ENCODE measurements at places on chromosomes 3 and 15.

DNA sequence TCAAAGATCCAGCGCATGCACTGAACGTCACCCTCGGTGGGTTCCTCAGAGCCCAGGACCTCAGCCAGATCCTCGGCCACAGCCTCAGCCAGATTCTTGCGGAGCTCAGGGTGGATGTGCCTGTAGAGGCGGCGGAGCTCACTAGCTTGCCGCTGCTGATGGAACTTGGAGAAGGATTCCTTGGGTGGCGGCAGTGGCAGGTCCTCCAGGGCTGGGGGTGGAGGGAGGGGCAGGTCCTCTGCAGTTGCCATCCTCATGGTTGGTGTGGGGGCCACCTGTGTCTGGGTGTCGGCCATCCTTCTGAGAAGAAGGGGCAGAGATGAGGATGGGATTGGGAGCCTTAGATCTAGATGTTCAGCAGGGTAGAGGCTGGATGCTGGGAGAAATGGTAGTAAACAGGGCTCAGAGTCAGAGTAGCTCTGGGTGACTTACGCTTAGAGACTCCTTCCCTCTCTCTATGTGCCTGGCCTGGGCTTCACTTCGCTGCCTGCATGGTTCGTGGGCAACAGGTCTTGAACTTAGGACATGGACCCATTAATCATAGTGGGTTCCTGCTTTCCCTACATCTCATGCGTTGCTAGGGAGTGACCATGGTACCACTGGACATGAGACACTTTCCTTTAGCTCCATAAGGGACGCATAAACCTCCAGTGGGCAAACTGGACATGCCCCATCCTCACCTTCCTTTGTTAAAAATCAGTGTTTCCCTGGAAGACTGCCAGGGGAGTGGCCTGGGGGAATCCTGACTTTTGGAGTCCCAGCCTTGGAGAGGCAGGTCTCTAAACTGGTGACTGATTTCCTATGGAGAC lies 3.0 kb downstream of the XIRP1 start:
- no peak for DNase-seq

DNA sequence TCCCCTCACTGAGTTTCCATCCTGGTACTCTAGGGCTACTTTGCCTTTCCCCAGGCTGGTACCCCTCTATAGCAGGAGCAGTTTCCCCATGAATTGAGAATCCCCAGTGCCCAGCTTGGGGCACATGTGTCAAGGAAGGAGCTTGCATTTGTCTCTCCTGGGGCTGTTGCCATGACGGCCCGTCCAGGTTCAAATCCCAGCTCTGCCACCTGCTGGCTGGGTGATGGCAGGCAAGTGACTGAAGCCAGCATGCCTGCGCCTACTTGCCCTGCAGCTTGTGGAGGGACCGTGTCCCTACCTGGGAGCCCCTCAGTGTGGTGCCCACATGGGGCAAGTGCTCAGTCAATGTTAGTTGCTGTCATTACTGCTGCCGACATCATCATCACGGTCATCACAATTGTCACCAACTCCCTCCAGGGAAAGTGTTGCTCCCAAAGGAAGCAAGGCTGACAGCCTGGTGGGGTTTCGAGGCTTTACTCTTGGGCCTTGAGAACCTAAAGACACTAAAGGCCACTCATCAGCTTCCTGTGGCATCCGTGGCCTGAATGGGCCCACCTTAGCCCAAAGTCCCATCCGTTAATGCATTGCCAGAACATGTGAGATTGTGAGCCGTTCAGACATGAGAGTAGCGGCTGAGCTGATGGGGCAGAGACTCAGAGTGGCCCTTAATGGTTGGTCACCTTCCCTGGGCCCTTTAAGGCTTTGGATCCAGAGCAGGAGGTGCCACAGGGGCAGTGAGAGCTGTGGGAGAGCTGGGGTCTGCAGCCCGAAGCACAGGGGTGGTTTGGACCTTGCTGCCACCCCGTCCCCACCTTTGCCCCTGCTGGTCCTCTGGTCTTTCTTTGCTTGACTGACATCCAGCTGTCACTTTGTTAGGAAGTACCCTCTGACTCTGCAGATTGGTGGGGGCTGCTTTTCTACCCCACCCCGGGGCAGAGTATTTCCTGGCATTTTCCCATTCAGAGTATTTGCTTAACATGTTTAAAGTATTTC lies 144.4 kb downstream of the DNAJB8 start:
- DNase-seq, result peak; percentile 73

GRCh38 chr3:189393598-189393997 lies 221.8 kb downstream of the TPRG1 start:
- no peak for DNase-seq

DNA sequence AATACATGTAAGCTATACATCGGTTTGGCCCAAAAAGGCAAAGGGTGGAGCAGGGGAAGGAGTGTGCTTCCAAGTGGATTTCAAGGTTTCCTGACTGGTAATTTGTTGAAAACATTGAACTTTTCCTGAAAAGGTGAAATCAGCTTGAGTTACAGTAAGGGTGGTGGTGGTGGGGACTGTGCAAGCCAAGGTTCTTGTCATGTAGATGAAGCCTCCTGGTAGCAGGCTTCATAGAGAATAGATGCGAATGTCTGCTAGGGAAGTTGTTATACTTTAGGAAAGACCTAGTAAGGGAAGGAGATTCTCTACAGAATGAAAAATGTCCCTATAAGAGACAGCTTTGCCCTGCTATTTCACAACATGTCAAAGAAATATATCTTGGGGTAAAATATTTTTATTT lies 528.2 kb upstream of the CBLB start:
- no peak for DNase-seq

- no peak for DNase-seq
Measured at GRCh38 chr3:171218069-171218468, 191.5 kb upstream of the SLC2A2 start.

DNA sequence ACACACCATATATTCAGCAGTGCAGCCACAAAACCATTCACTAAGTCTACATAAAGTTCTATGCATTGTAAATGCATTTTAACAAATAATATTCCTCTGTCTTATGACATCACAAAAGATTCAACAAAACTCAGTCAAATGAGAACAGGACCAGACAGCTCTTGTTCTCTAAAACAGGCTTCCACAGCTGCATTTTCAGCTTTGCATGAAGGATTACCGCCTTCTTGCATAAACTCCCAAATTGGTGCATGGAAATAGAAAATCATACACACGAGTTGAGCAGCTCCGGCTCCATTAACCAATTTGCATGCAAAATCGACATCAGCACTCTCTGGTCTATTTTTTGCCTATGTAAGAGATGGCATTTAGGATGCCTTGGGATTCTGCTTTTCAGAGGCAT lies 66.4 kb downstream of the RFTN1 start:
- no peak for DNase-seq

GRCh38 chr3:38579551-38580449 lies 69.7 kb downstream of the SCN5A start:
- peak; percentile 29 for DNase-seq

DNA sequence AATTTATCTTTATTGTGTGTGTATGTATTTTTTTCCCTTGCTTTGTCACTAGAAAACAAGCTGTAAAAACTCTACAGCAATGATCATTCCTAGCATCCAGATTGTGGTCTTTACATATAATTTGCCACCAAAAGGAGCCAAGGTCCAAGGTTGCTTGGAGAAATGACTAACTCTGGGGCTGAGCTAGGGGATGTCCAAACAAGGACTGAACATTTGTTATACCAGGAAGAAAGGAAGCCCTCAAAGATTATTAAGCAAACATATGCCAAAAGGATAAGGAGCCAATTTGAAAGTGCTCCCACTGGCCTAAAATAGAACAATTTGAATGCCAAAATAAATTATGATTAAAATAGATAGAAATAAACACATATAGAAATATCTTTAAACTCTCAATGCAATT lies 293.3 kb downstream of the ZIC1 start:
- no peak for DNase-seq
